ENCODE measurements at places on chromosomes 1 and 21. TPM values are rescaled to one million over a fixed set of nuclear protein-coding genes. Genes with fewer than 3 reads are reported as not detected.

GRCh38 chr1:220818421-220819173 lies 31.9 kb downstream of the MTARC1 start:
- H3K4me3 ChIP-seq: no peak overlapping the region
- H3K36me3 ChIP-seq: no peaks in the 10 kb centered on the region
- peak overlapping the region; percentile 56 for H3K27ac ChIP-seq
- DNase-seq: peak; percentile 96

DNA sequence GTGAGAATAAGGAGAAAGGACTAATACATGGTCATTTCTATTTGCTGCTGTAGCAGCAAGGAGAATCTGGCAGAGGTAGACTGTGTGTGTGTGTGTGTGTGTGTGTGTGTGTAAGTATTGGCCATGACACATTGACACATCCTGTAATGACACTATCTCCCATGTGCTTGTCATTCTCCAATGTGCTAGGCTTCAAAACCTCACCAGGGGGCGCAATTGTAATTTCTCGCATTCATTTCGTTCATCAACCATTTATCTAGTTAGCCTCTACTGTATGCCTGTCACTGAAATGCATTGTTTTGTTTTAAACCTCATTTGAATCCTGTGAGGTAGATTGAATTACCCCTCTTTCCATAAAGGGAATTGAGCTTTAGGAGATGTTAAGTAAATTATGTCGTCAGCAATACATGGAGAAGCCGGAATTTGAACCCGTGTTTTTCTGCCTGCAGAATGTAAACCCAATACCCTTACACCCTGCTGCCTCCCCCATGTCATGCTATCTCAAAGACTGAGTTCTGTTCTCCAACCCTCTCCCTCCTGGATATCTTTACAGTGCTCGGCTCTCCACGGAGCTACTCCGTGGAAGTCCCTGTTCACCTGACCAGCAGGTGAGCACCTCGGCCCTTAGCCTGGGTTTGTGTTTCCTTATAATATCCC lies 100.8 kb downstream of the UCK2 start:
- no peak overlapping the region for H3K27ac ChIP-seq
- no peaks in the 10 kb centered on the region for H3K27me3 ChIP-seq
- H3K4me1 ChIP-seq: no peaks in the 10 kb centered on the region
- no peaks in the 10 kb centered on the region for H3K36me3 ChIP-seq
- no peak overlapping the region for H3K4me3 ChIP-seq

- H3K4me1 ChIP-seq: peaks cover 13% of the 10 kb centered on the region
- no peak overlapping the region for H3K4me3 ChIP-seq
- no peaks in the 10 kb centered on the region for H3K36me3 ChIP-seq
- H3K27me3 ChIP-seq: no peaks in the 10 kb centered on the region
- DNase-seq: no peak
- H3K27ac ChIP-seq: no peak overlapping the region
Observed at GRCh38 chr1:220970311-220970710, 91.1 kb downstream of the HLX start.

DNA sequence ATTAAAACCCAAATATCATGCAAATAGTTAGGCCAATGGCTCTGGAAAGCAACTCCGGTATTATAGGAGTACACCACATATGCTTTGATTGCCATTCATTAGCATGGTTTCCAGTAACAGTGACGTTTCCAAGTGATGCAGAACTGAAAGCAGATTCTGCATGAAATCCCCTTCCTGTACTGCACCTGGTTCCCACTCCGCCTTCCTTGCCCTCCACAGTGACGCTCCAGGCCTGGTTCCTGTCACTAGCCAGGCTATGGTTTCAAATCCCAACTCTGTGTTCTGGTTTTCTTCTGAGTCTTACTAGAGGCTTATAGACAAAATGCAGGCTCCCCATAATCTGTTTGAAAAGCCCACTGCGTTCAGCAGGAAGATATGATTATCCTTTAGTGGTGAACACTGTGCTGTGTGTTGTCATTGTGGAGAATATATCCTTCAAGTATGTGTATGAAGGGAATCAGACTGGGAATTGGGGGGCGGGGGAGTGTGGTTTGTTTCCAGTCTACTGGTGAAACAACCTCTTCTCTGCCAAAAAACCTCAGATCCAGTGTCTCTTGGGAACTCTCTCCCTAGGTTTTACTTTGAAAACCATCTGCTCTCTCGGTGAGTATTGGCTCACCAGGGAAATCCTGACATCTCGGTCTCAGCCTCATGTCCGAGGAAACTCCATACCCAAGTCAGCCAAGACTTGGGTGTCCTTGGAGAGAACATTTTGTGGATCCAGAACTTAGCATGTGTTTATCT lies 78.7 kb downstream of the TYW3 start:
- H3K27ac ChIP-seq: no peak overlapping the region
- no peaks in the 10 kb centered on the region for H3K27me3 ChIP-seq
- no peaks in the 10 kb centered on the region for H3K4me1 ChIP-seq
- no peak overlapping the region for H3K4me3 ChIP-seq
- DNase-seq: no peak
- H3K36me3 ChIP-seq: no peaks in the 10 kb centered on the region

- peaks cover 5% of the 10 kb centered on the region for H3K4me1 ChIP-seq
- H3K36me3 ChIP-seq: no peaks in the 10 kb centered on the region
- H3K4me3 ChIP-seq: peak overlapping the region; percentile 35
- no peak overlapping the region for H3K27ac ChIP-seq
- no peaks in the 10 kb centered on the region for H3K27me3 ChIP-seq
Observed at GRCh38 chr1:164320790-164321731, 237.9 kb upstream of the PBX1 start.

The OR2L13 gene
- total RNA-seq: not detected

GRCh38 chr1:3672971-3673361 lies 20.6 kb downstream of the TP73 start:
- no peak for DNase-seq
- no peak overlapping the region for H3K27ac ChIP-seq
- H3K4me3 ChIP-seq: no peak overlapping the region
- peaks cover 5% of the 10 kb centered on the region for H3K27me3 ChIP-seq
- H3K4me1 ChIP-seq: peaks cover 20% of the 10 kb centered on the region

The OR10J1 gene
- not detected for total RNA-seq

- no peaks in the 10 kb centered on the region for H3K27me3 ChIP-seq
- H3K36me3 ChIP-seq: no peaks in the 10 kb centered on the region
- H3K27ac ChIP-seq: no peak overlapping the region
- H3K4me3 ChIP-seq: no peak overlapping the region
Observed at GRCh38 chr1:53354119-53354518, 26.2 kb upstream of the LRP8 start.

GRCh38 chr1:108043707-108044106 lies 78.7 kb upstream of the VAV3 start:
- no peak for DNase-seq
- no peaks in the 10 kb centered on the region for H3K36me3 ChIP-seq
- H3K4me1 ChIP-seq: peaks cover 1% of the 10 kb centered on the region
- H3K27ac ChIP-seq: no peak overlapping the region
- H3K4me3 ChIP-seq: no peak overlapping the region
- H3K27me3 ChIP-seq: no peaks in the 10 kb centered on the region

GRCh38 chr21:46344219-46344915 lies 20.4 kb downstream of the PCNT start:
- H3K27me3 ChIP-seq: no peaks in the 10 kb centered on the region
- no peaks in the 10 kb centered on the region for H3K4me1 ChIP-seq
- no peak for DNase-seq
- H3K4me3 ChIP-seq: no peak overlapping the region

The E2F2 gene
- total RNA-seq: 1.7 TPM

DNA sequence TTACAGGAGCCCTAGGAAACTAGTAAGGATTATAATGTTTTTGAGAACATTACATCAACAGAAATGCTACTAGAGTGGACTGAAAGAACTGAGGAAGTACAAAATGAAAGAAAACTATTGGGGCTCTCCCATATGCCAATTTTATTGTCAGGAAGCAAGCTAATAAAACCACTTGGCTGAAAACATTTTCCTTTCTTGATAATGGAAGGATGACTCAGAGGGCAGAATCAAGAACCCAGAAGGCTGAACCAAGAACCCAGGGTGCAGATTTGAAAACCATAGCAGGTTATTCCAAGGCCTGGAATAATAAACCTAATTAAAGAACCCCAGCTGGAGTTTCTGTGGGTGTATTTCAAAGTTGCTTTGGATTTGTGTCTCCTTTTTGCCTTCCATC lies 70.7 kb downstream of the RPE65 start:
- H3K36me3 ChIP-seq: no peaks in the 10 kb centered on the region
- no peaks in the 10 kb centered on the region for H3K4me1 ChIP-seq
- DNase-seq: no peak
- H3K4me3 ChIP-seq: no peak overlapping the region
